ENCODE measurements at places on chromosomes 6 and 20.
A peak's percentile ranks its signal among the peaks of the same experiment; 100 is the strongest.

- DNase-seq, result no peak
Measured at GRCh38 chr6:37576336-37576737, 76.6 kb upstream of the CCDC167 start.

GRCh38 chr6:157570752-157571151 lies 189.8 kb downstream of the ZDHHC14 start:
- DNase-seq, result peak; percentile 12

GRCh38 chr6:140653972-140654371 lies 1279.5 kb upstream of the CITED2 start:
- DNase-seq, result no peak

- no peak for DNase-seq
Measured at GRCh38 chr6:41033776-41034175, 5.2 kb downstream of the UNC5CL start.

DNA sequence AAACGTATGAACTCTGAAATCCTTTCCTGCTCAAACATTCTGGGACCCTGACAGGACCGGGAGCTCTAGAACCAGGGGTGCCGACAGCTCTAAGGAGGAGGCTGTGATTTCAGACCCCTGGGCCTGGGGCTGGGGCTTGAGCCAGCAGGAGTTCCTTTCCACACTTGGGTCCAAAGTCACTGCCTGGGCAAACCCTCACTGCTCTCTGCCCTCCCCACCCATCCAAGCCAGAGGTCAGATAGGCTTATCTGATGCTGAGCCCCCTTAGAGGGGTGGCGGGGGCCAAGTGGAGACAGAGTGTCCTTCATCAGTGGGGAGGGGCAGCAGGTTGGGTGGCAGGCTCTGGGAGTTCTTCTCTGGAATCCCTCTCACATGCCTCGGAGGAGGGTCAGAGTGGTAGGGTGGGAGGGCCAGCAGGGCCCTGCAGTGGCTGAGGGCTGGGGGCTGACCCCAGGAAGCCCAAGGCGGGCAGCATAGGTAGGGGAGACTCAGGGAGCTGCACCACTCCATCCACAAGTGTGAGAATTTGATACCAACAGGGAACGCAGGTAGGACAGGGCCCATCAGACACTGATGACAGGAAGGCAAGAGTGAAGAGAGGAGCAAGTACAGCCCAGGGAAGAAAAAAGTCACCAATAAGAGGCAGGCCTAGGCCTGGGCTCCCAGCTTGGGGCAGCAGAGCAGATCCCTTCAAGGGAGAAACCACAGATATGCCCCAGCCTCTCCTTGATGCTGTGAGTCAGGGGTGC lies 121.0 kb downstream of the MRPL14 start:
- DNase-seq, result no peak

DNA sequence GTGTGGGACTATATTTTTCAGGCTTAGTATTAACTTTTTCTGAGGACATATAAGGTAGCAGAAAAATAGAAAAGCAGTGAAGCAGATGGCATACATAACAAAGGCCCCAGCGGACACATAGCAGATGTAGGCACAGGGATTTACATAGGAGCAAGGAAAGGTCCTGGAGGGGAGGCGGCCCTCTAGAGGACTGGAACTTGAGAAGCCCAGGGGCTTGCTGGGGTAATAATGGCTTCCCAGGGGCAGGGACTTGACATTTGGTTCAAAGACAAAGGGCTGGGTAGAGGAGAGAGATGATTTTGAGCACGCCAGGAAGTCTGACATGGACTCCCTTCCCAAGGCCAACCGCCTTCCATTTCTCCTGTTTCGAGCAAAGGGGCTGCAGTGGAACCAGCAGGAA lies 31.7 kb upstream of the OSTM1 start:
- no peak for DNase-seq

GRCh38 chr6:149696901-149697300 lies 21.0 kb downstream of the LATS1 start:
- no peak for DNase-seq

DNA sequence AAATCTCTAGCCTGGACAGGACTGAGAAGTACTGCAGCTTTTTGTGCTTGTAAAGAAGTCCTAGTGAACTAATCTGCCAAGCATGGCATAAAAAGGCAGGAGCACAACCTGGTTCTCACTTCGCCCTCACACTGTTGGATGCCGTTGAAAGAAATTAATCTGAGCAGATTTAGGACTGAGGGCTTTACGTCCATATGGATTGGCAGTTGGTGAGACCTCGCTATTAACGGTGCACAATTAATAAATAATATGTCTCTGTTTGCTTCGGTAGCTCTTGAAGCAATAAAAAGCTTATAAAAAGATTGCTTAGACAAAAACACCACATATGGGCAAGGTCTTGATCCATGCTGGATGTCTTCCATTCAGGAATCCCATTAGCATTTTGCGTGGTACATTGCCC lies 185.6 kb upstream of the EPHA7 start:
- DNase-seq, result no peak

- no peak for DNase-seq
Measured at GRCh38 chr6:137432054-137432611, 62.1 kb downstream of the OLIG3 start.

DNA sequence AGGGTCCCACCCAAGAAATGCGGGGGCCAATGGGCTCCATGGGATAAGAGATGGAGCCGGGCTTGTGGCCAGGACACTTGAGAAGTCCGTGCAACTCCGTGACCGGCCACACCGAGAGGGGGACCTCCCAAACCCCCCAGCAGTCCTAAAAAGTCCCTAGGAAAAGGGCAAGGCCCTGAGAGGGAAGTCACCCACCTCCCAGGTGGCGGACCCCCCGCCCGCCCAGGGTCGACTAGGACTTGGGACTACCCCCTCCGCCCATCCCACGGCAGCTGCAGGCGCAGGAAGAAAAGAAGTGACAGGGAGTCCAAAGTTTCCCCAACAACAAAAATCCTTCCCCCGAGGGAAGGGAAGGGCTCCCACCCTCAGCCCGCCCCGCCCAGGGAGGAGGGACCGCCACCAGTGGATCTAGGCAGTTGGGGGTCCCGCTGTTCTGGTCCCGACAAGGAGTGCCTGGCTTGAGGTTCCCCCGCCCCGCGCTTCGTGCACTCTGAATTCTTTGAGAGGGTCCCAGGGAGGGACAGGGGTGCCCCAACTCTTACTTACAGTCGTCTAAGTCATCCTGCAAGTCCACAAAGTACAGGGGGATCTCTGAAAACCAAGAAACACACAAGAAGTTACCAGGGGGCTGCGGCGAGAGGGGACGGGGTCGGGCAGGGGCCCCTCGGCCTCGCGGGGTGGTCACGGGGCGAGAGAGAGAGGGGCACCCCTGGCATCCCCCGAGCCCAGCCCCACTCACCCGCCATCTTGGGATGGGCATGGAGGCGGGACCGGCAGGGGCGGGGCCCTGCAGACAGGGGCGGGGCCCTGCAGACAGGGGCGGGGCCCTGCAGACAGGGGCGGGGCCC lies 611 bp upstream of the RAB22A start:
- no peak for DNase-seq

GRCh38 chr6:151341476-151342195 lies 49.7 kb downstream of the ZBTB2 start:
- DNase-seq, result no peak

GRCh38 chr6:75673884-75674283 lies 72.2 kb downstream of the SENP6 start:
- no peak for DNase-seq

- DNase-seq, result no peak
Measured at GRCh38 chr6:159212525-159213280, 43.5 kb downstream of the FNDC1 start.

- no peak for DNase-seq
Measured at GRCh38 chr20:50930976-50931305, 296 bp downstream of the ADNP start.

GRCh38 chr20:44442298-44443070 lies 33.2 kb upstream of the TTPAL start:
- peak; percentile 90 for DNase-seq

DNA sequence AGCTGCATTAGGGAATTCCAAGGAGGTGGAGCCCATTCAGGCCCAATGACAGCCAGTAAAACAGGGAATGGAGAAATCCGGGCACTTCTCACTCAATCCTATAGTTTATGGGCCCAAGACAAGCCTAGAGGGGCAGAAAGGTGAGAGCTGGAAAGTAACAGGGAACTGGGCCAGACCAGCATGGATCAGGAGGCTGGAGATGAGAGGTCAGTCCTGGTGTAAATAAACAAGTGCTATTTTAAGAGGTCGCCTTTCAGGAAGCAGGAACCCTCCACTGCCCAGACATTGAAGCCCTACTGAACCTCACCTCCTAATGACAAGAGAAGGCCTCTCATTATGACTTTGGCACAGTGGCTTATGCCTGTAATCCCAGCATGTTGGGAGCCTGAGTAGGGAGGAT lies 57.2 kb upstream of the TGM3 start:
- DNase-seq, result no peak

DNA sequence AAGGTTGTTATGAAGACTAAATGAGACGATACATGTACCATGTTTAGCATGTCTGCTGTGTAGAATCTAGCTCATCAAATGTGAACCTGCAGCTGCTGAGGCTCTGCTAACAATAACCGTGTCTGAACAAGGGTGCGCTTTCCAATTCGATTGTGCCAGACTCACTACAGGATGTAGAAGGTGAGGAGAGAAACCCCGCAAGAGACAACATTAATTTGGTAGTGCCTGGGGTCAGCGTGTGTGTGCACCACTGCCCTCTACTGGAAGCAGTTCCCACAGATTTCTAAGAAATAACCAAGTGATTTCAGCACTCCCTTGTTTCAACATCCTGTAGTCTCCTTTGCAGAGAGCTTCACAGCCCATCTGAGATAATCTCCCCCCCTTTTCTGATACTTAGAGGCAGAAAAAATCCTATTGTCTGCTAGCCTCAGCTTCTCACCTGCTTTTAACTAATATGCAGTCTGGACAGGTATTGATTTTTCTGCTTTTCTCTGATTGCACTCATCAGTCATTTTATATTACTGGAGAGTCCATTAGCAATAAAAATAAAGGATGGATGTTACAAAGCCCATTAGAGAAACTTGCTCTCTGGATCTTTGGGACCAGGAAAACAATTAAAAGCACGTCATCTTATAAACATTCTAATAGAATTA lies 96.7 kb upstream of the BACH2 start:
- peak; percentile 61 for DNase-seq

DNA sequence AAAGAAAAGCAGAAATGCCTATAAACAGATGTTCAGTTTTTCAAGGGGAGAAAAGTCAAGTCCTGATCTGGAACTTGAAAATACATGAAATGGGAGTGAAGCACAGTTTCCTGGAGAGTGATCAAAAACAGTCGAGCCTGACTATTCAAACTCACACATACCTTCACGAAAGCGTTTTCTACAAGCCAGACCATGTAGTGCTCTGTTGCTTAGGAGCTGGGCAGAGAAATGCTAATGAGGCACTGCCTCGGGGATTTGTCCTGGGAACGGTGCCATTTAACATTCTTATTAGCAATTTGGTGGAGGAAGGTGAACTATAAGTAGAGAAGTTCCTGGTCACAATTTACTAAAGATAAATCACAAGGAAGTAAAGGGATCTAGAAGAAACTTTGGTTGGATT lies 5.9 kb downstream of the NHSL1 start:
- no peak for DNase-seq

GRCh38 chr20:3820048-3820900 lies at the start of gene AP5S1:
Gene AP5S1, plus strand, starts transcription at chr20:3820547. Its CDS starts 1,571 bp downstream, at chr20:3822118.
- peak; percentile 92 for DNase-seq

DNA sequence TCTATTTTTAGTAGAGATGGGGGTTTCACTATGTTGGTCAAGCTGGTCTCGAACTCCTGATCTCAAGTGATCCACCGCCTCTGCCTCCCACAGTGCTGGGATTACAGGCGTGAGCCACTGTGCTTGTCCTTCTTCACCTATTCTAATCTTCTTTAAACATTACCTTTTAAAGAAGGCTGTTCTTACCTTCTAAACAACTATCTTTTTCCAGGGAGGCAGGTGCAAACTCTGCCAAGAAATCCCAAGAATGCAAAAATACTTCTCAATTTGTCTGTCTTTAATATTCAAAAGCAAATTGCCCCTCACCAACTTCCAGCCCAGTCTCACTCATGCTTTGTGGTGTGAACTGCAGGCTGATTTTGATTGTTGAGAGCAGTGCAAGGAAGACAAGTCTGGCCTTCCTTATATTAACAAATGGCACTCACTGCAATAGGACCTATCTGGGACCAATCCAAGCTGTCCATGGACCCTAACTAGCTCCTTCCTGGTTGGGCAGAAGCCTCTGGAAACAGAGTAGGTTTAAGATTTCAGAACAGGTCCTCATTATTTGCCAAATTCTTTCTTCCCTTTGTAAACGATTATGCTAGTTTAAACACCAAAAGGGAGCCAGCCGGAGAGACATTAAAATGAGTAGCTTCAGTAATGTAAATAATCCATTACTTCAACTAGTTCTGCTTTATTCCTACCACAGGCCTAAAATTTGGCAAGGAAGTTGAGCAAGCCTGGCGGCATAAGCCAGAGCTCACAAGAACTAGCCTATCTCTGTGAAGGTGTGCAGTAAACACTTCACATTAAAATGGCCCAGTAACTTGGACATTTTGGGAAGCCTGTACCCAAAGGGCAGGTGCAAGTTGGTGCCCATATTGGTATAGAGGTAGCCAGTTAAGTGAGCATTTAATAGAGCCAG lies 1.6 kb downstream of the SCAND1 start:
- DNase-seq, result peak; percentile 76

- no peak for DNase-seq
Measured at GRCh38 chr20:36320261-36320897, 14.2 kb downstream of the DLGAP4 start.

DNA sequence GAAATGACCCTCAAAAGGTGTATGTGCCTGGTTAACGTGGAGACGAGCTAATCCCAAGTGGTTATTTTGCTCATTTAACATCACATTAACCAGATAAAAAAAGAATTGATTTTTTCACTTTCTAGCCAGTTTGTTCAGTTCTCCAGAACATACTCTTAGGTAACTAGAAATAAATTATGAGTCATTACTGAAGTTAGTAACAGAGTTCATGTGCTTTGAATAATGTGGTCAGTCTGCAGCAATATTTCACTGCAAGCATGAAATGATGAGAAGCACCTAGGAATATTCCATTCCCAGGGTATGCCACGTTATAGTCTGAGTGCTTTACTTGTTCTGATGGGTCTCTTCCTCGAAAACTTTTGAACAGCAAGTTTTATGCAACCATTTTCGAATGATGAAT lies 138.3 kb upstream of the INSM1 start:
- DNase-seq, result peak; percentile 26

GRCh38 chr6:170305805-170306323 lies 694 bp upstream of the FAM120B start:
- DNase-seq, result no peak

GRCh38 chr6:106422534-106422933 lies 62.0 kb downstream of the CRYBG1 start:
- DNase-seq, result no peak

- no peak for DNase-seq
Measured at GRCh38 chr20:51171141-51171540, 148.2 kb upstream of the KCNG1 start.

- DNase-seq, result no peak
Measured at GRCh38 chr20:54205450-54205849, 2.4 kb upstream of the PFDN4 start.

- DNase-seq, result no peak
Measured at GRCh38 chr6:45541934-45542333, 164.2 kb upstream of the SUPT3H start.

DNA sequence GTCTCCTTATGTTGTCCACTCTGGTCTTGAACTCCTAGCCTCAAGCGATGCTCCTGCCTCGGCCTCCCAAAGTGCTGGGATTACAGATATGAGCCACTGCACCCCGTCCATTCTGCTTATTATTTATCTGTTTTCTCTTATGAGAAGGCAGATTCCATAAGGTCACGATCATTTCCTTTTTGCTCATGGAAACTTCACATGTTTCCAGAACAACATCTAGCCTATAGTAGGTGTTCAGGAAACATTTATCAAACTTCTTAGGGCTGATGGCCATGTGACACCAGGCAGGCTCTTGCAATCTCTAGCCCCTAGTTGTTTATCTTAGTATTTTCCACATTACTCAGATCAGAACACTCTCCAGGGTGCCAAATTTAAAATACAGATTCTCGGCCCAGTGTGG lies 61.2 kb downstream of the ZFP64 start:
- no peak for DNase-seq

All from MV-4-11 (cell line).